ENCODE measurements at places on chromosomes 2 and 18. TPM values are rescaled to one million over a fixed set of nuclear protein-coding genes. Genes with fewer than 3 reads are reported as not detected.

Gene FBXO15
- total RNA-seq: 1.1 TPM

Gene TEKT4
- total RNA-seq: not detected

Gene ACVR1C
- 3.6 TPM for total RNA-seq

Gene DAPL1
- total RNA-seq: not detected

Gene ATRAID
- 219 TPM for total RNA-seq

Gene NT5C1B
- total RNA-seq: not detected

Gene PROC
- total RNA-seq: 0.15 TPM

DNA sequence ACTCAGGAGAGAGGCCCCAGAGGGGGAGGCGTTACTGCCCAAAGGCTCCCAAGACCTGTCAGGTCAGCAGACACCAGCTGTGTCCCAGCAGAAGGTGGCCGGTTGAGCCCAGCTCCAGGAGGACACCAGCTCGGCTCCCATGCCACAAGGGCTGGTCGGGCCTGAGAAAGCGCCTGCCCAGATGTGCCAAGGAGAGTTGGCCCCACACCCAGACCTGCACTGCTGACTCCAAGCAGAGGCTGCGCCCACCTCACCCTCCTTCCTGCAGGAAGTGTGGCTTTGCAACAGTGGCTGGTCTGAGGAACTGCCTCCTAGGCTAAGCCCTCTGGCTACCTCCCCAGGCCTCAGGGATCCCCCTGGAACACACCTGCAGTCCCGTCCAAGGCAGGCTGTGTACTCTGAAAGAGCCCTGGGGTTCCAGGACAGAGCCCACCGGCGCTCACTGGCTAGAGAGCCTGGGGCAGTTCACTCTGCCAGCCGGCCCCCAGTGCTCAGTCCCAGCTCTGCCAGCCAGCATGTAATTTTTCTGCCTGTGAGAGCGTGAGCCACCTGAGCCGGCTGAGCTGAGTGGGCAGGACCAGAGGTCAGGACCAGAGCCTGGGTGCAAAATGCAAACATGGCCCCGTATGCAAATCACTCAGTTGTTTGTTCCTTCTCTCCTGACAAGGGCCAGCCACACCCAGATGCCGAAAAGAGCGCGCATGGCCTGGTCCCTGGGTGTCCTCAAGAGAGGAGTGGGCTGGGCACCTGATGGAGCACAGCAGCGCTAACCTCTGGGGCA, 36.9 kb upstream of the PTMA start:
- DNase-seq: no peak

GRCh38 chr2:205754924-205755321, 72.6 kb downstream of the NRP2 start:
- DNase-seq: no peak

DNA sequence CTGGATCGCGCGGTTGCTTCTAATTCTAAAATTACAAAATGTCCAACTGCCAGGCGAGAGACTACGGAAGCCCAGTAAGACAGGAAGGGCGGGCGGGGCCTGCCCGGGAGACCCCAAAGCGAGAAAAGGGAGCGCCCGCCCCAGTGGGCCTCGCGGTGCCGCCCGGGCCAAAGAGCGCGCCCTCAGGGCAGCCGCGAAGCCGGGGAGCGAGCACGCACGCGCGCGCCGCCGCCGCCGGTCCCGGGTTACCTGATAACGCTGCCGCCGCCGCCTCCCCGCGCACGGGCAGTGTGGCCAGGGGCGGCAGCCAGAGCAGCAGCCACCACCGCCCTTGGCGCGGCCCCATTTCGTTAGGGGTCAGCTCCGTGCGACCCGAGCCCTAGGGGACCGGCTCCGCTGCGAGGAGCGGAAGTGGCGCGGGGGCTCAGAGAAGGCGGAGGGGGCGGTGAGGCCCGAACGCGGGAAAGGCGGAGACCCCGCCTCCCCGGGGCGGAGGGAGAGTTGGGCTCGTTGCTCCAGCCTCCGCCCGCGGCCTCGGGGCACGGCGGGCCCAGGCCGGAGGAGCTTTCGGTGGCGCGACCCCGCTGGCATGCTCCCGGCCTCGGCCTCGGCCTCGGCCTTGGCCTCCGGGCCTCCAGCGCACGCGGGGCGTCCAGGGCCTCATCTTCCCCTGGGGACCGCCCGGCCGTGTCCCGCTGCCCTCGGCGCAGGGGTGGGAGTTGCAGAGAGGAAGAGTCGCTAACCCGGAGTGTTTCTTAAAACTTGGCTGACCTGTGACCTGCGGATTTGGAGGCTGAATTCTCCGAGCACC, at the start of gene NEMP2:
Gene NEMP2, minus strand, starts transcription at position 413 of the 811 bp plus-strand sequence. Its CDS starts 67 bp downstream, at position 346.
- DNase-seq: peak; percentile 61

- no peak for DNase-seq
Observed at GRCh38 chr2:233768076-233768475, 8.0 kb downstream of the UGT1A1 start.

DNA sequence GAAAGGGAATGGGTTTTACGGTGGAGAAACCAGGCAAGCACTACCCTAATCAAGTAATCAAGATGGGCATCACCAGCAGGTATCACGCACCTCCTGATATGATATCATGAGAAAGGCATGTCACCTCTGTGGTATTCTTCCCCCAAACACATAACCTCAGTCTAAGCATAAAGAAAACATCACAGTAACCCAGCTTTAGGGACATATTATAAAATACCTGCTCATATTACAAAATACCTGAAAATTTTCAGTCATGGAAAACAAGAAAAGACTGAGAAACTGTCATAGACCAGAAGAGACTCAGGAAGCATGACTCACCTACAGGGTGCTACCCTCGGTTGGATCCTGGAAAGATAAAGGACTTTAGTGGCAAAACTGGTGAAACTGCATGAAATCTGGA, 30.5 kb downstream of the GCKR start:
- DNase-seq: no peak

DNA sequence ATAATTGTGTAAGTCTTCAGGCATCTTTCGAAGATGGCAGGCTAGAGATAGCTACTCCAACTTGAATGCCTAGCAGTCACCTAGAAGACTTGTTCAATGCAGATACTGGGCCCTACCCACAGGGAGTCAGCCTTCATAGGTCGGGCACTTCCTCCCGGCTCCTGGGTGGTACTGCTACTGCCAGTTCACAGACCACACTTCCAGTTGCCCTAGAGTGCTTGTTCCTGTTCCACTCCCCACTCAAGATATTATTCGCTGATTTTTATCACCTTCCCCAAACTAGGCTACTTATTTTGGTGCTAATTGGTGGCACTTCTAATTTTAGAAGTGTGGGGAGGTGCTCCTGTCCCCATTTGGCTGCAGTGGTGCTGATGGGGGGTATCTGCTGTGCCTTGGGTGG, 34.2 kb downstream of the INPP4A start:
- DNase-seq: no peak

- no peak for DNase-seq
Observed at GRCh38 chr2:82109418-82109817, 1804.9 kb upstream of the LRRTM1 start.

DNA sequence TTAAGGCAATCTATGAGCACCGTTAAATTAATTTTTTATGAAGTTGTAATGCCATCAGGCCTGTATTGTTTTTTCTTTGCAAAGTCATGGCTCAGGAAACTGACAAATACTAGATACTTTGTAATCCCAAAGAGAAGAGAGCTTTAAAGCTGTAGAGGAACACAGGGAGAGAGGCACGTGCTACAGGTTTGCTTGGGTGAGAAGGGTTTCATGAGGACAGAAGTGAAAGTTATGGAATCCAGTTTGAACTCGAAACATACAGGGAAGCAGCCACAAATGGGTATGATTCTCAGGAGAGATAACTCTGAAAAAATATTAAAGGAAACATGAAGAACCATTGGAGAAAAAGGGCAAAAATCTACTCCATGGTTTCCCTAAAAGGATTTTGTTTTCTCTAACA, 49.8 kb downstream of the CYB5A start:
- no peak for DNase-seq

DNA sequence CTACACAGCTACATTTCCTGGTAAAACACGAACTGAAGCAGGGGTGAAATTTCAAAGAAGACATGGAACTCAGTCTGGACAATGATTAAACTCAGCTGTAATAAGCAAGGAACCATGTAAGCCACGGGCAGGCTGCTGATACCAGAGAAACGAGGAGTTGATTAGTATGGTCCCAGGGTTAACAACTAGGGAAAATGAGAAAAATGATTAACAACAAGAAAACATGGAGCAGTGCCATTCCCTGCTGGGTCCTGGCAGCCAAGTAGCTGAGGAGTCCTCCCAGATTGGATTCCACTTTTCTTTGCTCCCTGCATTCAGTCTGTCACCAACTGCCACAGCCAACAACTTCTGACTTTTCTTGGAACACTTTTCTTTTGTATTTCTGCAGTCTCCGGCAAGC, 517.0 kb upstream of the KLHL29 start:
- DNase-seq: no peak

GRCh38 chr2:242098445-242099128, 229.1 kb downstream of the RTP5 start:
- no peak for DNase-seq

DNA sequence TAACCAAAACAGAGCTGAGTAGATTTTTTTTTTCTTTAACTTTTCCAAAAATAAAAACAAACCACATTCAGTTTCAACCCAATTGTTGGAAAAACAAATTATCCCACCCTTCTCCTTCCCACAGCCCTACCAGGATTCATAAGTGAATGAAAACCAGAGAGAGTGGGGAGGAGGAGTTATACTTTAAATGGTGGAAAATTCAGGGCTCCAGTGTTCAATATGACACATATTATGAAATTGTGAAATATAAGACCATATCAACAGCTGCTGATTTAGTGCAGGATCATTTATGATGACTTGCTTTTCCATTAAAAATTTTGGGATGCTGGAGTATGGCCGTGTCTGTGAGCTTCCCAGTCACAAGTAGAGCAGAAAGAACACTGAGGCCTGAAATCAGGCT, 26.7 kb downstream of the COLEC12 start:
- no peak for DNase-seq

GRCh38 chr2:67384123-67384822, 12.9 kb upstream of the ETAA1 start:
- DNase-seq: no peak

DNA sequence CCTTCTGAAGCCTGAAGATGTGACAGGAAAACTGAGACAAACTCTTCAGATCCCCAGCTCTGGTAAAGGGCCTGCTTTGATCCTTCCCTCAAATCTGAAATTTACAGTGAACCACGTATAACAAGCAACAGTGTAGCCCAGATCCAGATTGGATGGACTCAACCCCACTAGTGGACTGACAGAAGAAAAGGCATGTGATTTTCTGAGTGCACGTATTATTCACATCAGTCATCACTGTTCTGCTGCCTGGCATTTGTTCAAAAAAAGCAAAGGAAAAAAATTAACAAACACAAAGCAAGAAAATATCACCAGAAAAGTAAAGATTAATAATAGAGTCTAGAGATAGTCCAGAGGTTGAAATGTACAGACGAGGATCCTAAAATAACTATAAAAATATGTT, 87.6 kb downstream of the CYRIA start:
- no peak for DNase-seq

DNA sequence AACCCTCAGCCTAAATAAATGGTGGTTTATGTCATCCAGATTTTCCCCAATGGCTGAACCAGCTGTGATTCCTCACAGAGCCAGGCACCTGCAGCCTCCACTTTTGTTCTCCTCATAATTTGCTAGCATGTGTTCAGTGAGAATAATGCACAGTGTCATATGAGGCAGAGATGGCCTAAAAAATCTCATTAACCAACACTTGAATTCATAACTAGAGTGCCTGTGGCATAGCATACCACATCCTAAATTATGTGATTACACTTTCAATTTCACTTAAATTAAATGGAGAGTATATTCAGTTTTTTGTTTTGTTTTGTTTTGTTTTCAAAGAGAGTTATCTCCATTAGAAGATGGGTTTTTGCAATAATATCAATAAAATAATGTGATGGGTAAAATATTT, 488.0 kb downstream of the CBLN2 start:
- no peak for DNase-seq

DNA sequence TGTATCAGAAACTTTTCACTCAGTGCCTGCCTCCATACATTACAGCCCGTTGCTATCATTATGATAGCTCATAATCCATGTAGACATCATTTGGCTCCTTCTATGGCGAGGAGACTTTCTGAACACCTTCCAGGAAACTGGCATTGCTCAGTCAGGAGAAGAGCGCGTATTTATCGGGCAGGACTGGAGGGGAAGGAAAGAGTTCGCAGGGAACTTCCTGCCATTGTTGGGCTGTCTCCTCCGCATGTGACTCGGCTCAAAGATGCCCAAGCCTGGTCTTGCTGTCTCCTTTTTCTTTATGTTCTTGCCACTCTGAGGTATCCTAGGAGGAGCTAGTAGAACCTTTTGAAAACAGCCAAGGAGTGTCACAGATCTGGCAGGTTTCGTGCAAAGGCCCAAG, 156.8 kb downstream of the CTIF start:
- DNase-seq: no peak

DNA sequence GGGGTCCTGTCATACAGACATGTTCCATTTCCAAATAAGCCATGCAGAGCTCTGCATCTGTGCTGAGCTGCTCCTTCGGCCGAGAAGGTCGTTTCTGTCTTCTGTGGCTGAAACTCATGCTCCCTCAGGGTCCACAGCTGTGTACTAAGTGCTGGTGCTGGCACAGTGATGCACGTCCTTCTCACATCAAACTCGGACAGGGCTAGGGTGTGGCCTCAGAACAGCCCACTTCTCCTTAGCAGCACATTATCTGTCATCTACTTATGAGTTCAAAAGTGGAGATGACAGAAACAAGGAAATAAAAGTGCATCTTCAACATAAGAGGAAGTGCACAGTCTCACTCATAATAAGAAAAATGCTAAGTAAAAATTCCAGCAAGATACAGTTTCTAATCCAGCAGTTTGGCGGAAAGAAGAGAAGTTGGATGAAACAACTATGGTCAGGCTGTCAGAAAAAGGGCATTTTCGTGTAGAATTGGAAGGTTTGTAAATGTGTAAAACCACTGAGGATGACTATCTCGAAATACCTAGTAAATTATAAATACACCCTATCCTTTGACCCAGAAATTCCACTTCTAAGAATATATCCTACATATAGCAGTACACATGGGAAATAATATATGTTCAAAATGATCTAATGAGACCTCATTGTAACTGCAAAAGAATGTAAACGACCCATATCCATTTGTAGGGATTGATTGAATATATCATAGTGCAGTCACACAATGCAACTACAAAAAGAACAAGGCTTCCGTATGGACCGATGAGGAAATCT, 53.7 kb upstream of the APCDD1 start:
- no peak for DNase-seq
